ENCODE measurements at places on chromosomes 7 and 10.
A peak's percentile ranks its signal among the peaks of the same experiment; 100 is the strongest.

GRCh38 chr7:155763691-155764437, 48.4 kb downstream of the SHH start:
- peak; percentile 31 for DNase-seq

DNA sequence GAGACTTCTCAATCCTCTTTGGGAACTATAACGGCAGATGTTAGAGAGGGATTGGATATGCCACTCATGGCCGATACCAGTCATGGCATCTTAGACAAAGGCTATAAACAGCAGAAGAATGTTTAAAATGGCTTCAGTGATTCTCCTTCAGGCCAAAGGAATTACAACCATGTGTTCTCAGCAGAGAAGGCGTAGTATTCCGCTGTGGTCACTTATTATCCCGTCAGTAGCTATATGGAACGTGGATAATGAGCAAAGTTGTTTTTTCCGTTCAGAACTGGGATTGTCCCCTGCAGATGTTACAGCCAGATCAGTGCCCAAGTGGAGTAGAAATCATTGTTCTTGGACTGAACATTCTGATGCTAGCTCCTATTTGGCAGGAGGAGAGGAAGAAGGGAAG, 43.1 kb downstream of the TEX36 start:
- DNase-seq: no peak

- no peak for DNase-seq
These were observed 19.9 kb downstream of the SLC29A3 start for GRCh38 chr10:71338728-71339495.

DNA sequence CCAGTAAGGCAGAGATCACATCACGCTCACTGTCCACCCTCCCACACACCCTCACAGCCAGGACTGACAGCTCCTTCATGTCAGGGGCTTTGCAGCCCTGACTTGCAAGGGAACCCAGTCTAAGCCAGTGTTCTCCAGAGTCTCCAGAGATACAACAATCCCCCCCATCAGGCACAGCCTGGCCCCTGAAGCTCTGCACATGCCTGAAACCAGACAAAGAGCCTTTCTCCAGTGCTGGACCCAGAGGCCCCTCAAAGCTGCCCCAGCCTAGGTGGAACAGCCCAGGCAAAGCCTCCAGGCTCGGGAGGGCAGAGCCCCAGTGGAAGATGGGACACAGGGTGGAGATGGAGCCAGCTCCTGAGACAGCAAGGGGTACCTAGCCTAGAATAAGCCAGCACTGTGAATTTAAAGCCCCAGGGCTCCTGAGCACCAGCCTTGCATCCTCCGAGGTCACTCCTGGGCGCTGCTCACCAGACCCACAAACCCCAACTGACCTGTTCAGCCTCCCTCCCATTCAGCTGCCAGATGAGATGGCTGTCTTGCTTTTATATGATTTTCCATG, 50.2 kb downstream of the GRID1 start:
- no peak for DNase-seq

DNA sequence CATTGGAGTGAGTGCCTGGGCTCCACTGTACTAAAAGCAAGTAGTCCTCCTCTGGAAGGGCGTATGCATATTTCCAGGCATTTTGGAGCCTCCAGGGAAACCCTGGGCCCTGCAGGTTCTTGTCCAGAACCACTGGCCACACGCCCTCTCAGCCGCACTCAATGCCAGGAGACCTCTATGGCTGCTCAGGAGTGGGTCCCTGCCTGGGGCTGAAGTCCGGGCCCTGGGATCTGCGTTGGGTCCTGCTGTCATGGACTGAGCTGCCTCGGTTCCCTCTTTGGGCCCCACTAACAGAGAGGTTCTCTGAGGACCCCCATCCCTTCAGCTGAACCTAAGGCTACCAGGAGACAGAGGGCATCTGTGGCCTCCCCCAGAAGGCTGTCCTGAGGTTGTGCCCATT, 58.3 kb downstream of the GRK5 start:
- no peak for DNase-seq

DNA sequence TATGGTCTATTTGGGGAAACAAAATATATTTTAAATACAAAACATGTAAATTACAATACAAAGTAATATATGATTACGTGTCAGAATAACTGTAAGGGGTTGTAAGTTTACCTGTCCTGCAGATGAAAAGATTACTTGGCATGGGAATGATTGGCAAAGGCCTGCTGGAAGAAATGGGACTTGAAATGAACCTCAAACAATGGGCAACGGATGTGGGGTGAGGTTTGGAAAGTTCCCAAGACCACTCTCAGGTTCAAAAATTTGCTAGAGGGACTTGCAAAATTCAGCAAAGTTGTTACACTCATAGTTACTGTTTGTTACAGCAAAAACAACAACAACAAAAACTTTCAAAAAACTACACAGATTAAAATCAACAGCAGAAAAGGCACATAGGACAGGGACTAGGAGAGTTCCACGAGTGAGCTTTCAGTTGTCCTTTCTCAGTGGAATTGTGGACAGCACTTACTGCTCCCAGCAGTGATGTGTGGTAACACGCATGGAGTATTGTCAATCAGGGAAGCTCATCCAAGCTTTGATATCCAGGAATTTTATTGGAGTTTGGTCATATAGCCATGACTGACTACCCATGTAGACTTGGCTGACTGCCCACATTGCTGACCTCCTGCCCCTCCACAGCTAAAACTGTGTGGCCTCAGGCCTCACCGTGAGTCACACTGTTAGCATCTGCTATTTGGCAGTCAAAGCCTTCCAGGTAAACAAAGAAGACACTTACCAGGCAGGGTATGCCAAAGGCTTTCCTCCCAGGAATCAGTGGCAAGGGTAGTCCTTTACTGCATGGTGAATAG, 43.8 kb downstream of the EXOC6 start:
- DNase-seq: no peak

- DNase-seq: no peak
These were observed 13.8 kb upstream of the C10orf67 start for GRCh38 chr10:23358357-23358756.

- DNase-seq: no peak
These were observed 112.0 kb downstream of the NT5C2 start for GRCh38 chr10:103080891-103081581.

- no peak for DNase-seq
These were observed 625.1 kb upstream of the MKI67 start for GRCh38 chr10:128751284-128751683.

- no peak for DNase-seq
These were observed 58.1 kb upstream of the LBX1 start for GRCh38 chr10:101287183-101287996.

GRCh38 chr7:45652630-45653029, 78.5 kb downstream of the ADCY1 start:
- no peak for DNase-seq

DNA sequence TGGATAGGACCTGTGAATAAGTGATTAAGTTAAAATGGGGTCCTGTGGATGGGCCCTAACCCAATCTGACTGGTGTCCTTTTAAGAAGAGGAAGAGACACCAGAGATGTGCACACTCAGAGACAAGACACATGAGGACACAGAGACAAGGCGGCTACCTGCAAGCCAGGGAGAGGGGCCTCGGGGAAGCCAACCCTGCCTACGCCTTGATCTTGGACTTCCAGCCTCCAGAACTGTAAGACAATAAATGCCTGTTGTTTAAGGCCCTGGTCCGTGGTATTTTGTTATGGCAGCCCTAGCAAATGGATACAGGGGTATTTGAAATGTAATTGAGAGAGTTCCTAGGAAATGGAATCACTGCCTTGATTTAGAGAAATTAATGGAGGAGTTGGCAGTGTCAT, 225.3 kb downstream of the SKAP2 start:
- no peak for DNase-seq

- DNase-seq: no peak
These were observed 552.7 kb downstream of the DNAJB6 start for GRCh38 chr7:157889480-157889879.

GRCh38 chr10:21534604-21535493, 817 bp downstream of the MLLT10 start:
- no peak for DNase-seq

- no peak for DNase-seq
These were observed 179.1 kb downstream of the TCF7L2 start for GRCh38 chr10:113129117-113129516.

- no peak for DNase-seq
These were observed 528.7 kb upstream of the IGFBP3 start for GRCh38 chr7:46449743-46450142.

DNA sequence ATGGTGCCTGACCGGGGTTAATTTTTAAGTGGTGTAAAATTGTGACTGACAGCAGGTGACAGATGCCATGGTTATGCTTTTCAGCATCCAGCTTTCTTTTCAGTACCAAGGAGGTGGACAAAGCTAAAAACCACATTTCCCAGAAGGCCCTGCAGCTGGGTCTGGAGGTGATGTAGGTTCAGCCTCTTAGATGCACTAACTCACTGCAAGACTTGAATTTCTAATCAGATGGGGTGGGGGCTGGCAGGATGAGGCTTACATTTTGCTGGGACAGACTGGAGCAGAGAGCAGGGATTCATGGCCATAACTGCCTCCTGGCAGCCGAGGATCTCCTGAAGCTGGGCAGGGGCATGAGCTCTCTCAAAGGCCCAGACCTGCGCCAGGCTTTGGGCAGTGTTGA, 52.4 kb downstream of the PDIA4 start:
- DNase-seq: no peak

- no peak for DNase-seq
These were observed 65.1 kb downstream of the CLEC2L start for GRCh38 chr7:139588632-139589031.

DNA sequence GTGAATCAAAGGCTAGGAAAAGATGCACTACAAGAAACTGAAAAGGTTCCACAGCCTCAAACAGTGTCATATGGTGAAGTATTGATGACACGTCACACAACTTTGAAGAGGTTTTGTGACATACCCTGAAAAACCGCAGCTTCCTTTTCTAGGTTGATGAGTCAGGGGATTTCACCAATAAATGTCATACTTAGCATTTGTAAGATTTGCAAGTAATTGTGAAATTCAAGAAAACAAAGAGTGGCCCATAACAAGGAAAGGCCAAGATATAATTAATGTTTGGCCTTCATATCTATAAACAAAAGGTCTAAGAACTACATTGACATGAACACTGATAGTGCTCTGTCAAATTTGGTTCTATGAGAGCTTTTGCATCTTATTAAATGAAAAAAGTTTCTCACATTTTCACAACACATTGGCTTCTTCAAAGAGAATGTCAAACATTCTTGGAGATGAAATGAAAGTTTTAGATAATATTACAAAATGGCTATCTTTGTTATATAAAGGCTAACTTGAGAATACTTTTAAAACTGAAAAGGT, 62.0 kb upstream of the NAMPT start:
- peak; percentile 44 for DNase-seq

DNA sequence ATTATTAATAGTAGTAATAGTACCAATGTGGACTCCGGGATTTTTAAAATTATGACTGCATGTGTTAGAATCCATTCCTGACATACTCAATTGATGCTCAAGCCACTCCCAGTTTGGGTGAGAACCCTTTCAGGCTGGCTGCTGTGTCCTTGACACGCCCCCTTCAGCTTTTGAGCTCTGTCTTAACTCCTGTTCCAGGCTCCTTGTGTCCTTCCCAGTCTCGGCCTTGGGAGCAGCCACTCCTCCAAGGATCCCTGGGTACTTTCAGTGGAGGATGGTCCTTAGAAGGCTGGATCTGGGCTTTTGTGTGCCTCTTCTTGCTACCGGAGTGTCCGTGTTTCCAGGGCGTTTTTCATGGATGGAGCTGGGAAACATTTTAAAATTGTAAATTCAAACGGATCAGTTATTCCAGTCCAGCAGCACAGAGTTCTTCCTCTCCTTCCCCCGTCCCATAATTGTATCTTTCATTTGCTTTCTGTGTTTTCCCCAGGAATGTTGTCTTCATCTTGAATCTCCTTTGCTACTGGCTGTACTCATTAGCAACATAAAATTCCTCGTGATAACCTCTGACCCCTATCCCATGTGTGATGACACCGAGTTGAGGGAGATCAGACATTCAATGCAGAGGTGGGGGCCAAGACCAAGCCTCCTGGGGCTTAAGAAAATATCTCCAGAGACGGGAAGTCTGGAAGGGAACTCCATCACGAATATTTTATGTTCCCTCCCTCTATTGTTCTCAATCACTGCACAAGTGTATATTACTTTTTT, 40.0 kb upstream of the PFKFB3 start:
- no peak for DNase-seq

GRCh38 chr7:134457210-134457609, 1.7 kb downstream of the AKR1B1 start:
- no peak for DNase-seq

All from stimulated activated CD8-positive, alpha-beta memory T cell treated with anti-CD3 and anti-CD28 coated beads, Interleukin-7, amount 100 ng/mL, for 4 hours (primary cell).